ENCODE measurements at places on chromosomes 4 and X.

DNA sequence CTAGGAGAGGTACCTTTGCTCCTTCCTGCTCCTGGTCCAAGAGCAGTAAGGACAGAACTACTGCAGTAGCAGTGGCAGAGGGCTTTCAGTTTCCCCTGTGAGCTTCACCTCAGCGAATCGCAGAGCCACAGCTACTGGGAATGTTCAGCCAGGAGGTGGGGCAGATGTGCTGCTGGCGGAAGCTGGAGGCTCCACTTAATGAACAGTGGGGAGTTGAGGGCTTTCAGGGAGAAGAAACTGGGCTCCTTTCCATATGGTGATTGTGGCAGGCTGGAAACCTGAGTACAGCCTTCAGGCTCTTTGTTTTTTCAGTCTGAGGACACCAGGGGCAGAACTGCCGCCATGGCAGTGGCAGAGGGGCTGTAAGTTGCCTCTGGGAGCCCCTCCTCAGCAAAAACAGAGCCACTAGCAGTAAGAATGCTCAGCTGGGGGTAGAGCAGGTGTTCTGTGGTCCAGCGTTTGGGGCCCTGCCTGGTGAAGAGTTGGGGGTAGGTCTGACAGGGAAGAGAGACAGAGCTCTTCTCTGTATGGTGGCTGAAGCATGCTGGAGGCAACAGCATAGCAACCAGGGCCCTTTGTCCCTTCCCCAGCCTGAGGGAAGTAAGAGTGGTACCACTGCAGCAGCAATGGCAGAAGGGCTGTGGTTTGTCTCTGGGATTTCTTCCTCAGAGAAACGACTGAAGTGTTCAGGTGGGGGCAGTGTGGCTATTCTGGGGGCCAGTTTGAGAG is 106.0 kb upstream of the GRXCR1 start:
- no peak for DNase-seq

GRCh38 chrX:119062750-119063374 is 9.9 kb upstream of the CT47C1 start:
- no peak for DNase-seq

- no peak for DNase-seq
These were observed 31.4 kb upstream of the REST start for GRCh38 chr4:56876264-56876663.

DNA sequence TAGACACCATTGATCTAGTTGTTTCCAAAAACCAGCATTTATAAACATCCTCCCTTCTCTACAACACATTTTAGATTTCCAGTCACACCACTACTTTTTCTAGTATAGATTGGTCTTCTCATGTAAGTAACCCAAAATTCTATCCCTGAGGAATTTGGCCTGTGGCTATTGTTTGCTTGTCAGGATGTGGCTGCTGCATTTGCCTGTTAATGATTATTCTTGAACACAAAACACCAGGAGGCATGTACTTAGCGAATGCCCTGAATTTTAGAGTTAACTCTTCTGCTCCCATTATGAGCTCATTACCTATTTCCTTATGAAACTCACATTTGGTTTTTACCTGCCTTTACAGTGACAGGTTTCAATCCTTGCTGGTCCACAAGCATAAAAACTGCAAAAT is 102.0 kb upstream of the FSTL5 start:
- DNase-seq: peak; percentile 65

DNA sequence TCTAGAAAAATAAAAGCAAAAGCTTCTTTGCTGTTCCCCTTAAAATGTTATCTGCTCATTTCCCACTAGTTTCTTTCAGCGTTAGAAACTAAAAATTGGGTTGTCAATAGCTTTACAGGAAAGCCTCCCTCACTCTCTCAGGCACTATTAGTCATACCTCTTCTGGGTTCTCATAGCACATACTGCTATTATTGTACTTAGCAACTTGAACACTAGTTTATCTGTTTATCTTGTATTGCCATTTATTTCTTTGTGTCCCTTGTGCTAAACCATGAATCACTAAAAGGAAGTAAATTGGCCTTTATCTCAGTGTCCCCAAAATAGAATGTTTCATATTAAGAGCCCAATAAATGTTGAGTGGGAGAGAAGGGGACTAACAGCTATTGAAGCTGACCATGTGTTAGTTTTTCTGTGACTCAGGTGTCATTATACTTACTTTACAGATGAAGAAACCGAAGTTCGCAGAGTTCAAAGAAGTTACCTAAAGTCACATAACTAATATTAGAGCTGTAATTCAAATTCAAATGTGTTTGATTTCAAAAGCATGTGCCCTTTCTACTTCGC is 124.8 kb upstream of the CITED1 start:
- peak; percentile 16 for DNase-seq

DNA sequence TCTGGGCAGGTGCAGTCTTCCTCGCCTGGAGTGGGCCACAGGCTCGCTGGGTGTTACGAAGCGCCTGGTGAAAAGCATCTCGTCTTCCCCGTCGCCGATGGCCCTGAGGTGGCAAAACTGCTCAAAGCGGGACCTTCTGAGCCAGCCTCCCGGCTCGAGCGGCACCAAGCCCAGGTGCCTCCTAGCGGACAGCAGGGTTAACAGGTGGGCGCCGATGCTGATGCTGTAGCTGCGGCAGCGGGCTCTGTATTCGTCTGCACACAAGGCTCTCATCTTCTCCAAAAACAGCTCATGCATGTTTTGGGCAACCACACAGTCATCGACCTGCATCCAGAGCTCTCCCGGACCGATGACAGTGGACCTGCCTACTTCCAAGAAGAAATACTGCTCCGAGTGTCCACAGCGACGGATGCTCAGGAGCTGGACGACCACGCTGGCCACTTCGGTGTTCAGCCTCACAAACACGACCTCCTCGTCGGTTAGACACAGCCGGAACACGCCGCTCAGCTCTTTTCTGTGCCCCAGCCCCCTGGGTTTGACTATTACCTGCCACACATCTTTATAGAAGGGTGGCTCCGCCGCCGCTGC is 1.2 kb downstream of the IRS4 start:
- no peak for DNase-seq

GRCh38 chr4:20520901-20521300 is 179.4 kb upstream of the PACRGL start:
- peak; percentile 83 for DNase-seq

GRCh38 chr4:76090241-76090691 is 15.8 kb downstream of the ART3 start:
- peak; percentile 61 for DNase-seq

DNA sequence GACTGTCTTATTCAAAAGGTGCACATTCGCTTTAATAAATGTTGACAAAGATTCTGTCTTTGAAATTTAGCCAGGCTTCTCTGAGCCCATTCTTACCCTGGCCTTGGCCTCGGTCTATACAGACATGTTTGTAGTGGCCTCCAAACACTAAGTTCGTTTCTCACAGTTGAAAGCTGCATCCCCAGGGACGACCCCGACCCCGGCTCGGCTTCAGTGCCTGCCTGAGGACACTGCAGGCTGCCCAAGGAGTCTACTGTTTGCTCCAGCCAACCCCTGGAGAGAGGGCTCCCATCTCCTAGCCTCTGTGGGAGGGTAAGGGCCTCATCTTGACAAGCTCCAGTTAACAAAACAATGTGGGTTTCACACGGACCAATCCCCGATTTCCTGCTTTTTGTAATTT is 390.6 kb upstream of the ZFP42 start:
- no peak for DNase-seq

GRCh38 chr4:39320381-39321115 is 45.6 kb downstream of the RFC1 start:
- DNase-seq: peak; percentile 42

- no peak for DNase-seq
These were observed 279.6 kb downstream of the CFAP299 start for GRCh38 chr4:80615099-80615498.

DNA sequence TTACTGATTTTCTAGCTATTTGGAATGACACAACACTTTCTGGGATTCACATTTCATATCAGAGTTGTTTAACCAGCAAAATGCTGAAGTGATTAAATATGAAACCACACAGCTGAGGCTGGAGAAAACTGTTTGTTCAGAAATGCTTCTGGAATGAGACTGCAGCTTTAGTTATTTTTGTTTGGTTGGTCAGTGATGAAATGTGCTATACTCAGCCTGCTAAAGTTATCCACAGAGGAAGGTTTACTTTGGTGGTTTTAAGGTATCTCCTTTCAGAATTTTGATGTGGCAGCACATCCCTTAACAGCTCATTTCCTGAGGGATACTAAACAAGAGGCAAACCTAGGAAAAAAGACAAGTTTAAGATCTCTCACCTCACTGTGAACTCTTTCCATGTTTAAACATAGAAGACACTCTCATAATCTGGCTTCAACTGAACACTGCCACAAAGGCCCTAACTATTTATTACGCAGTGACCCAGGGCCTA is 106.6 kb upstream of the PDE5A start:
- peak; percentile 37 for DNase-seq

DNA sequence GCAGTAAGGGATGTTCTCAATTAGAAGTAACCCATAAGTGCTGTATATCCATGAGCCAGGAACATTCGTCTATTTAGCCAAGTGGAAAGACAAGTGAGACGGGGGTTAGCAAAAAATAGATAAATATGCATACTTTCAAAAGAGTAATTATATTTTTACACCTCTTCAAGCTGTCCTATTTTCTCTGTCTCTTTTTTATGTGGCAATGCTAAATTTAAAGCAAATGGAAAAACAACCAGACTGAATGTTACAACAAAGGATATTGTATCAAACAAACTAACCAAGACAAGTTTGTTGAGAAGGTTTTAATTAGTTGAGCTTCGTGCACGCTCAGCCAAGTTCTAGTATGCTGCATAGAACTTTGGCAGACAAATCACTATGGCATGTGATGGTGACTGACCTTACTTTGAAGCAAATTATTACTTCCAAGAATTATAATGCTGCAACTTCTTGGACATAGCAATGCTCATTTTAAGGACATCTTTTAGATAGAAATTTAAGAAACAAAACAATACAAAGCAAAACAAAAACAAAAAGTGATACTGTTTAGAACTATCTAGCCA is 61.4 kb upstream of the TMEM150C start:
- no peak for DNase-seq

GRCh38 chrX:143017272-143017671 is 8.5 kb upstream of the SPANXN4 start:
- DNase-seq: peak; percentile 0

DNA sequence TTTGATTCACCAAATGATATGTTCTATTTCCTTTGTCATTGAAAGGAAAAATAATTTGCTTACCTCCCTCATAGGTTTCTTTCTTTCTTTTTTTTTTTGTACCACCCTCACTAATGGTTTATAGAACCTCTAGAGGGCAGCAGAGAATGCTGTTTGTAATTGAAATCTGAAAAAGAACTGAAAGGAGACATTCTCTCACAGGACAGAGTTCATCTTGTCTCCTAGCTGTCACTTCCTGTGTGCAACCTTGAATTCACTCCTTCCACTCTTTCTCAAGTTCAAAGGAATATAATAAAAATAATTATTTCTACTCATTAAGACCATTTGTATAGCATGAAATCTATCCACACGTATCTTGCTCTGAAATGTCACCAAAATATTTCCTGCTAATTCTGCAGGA is 51.0 kb downstream of the GUCY1B1 start:
- peak; percentile 87 for DNase-seq

DNA sequence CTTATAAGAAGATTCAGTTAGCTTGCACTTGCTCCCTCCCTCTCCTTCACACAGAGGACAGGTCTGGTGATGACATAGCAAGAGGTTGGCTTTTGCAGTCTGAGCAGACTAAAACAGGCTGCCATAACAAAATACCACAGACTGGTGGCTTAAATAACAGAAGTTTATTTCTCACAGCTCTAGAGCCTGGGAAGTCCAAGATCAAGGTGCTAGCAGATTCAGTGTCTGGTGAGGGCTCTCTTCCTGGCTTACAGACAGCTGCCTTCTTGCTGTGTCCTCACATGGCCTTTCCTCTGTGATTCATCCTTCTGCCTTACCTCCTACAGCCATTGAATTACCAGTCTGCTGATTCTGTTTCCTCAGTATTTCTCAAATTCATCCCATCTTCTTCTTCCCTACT is 13.1 kb downstream of the RP2 start:
- no peak for DNase-seq

- no peak for DNase-seq
These were observed 1312.6 kb downstream of the PCDH18 start for GRCh38 chr4:136219592-136220125.

DNA sequence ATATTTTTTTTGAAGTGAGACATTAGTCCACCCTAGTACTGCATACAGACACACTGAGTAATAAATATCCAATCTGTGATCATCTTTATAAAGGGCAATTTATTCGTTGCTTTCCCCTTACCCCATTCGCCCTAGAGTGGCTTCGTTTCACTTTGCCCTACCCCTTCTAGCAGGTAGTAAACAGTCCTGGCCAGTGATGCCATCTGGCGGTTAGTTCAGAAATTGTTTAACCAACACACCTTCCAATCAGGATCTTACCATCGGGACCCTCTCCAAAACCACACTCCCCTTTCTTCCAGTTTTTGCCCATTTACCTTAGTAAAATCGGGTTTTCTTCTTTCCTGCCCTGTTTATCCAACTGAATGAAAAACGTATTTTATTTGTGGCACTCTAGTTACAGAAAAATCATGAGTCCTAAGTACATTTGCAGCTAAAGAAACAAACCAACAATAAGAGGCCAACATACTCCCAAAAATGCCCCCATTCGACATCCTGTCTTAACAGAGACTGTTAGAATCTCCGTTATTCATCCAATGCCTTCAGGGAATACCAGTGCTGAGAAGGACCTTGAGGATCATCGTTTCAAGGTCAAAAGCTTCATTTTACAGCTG is 2.2 kb downstream of the PPA2 start:
- DNase-seq: peak; percentile 76

DNA sequence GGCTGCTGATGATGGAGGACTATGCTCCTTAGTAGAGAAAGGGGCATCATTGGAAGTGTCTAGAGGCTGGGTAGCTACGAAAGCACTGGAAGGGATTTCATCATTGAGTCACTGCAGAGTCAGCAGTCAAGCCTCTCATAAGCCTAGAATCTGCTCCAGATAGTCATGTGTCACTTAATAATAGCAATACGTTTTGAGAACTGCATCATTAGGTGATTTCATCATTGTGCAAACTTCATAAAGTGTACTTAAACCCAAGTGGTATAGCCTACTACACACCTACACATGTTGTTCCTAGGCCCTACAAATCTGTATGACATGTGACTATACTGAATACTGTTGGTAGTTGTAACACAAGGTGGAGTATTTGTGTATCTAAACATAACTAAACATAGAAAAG is 165.6 kb downstream of the PTTG2 start:
- peak; percentile 33 for DNase-seq

DNA sequence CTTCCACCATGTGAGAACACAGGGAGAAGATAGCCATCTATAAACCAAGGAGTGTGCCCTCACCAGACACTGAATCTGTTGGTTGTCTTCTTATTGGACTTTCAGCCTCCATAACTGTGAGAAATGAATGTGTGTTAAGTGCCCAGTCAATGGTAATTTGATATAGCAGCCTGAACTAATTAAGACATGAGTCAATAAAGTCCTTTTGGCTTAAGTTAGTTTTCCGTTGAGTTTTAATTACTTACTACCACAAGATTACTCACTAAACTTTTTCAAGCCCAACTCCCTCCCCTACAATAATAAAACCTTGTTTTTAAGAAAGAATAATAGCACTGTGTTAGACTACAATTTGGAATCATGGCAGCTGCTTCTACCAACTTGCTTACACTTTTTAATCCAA is 324.2 kb downstream of the PCDH19 start:
- peak; percentile 39 for DNase-seq

GRCh38 chr4:1058997-1059665 is 47.7 kb downstream of the FGFRL1 start:
- no peak for DNase-seq

Data from renal cortical epithelial cell (primary cell).